ENCODE measurements at places on chromosomes 2 and 18. TPM values are rescaled to one million over a fixed set of nuclear protein-coding genes. Genes with fewer than 3 reads are reported as not detected.

GRCh38 chr2:66428986-66429612 lies 5.8 kb upstream of the MEIS1 start:
- no peak for DNase-seq

DNA sequence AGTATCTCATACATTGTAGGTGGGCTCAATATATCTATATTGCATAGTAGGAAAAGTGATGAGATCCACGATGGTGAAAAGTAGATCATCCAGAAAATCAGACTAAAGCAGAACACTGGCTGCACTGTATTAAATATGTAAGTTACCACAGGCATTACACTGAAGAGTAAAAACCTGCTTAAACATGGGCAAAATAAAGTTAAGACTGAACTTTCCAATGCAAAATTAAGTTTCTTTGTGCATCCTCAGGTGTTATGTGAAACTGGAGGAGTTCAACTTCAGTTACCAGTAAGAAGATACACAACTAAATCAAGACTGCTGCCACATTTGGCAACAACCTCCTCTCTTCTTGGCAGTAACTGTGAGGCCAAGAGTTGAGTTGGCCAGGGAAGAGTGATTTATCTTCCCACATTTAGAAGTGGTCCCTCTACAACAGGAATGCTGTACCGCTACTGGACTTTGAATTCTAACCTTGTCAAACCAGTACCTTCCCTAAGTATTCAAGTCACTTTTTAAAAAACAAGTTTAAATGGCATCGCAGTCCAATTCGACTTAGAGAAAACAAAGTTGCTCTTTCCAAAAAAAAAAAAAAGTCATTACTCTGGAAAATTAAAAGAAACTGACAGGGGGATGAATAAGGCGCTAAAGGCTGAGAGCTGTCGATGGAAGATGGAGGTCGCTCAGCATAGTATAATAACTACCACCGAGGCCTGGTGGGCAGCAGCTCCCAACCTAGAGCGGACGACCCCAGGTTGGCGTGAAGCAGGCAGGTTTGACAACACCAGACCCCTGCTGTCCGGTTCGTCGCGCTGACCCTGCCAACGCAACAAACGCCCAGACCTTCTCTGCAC lies 1.1 kb downstream of the MAP4K3 start:
- DNase-seq = no peak

- DNase-seq = no peak
Observed at GRCh38 chr2:111670776-111671175, 213.2 kb downstream of the ANAPC1 start.

GRCh38 chr2:169091256-169091655 lies 21.9 kb downstream of the DHRS9 start:
- DNase-seq = no peak

- no peak for DNase-seq
Observed at GRCh38 chr2:141590620-141591019, 540.2 kb downstream of the LRP1B start.

- no peak for DNase-seq
Observed at GRCh38 chr2:70855667-70856066, 20.1 kb upstream of the CD207 start.

DNA sequence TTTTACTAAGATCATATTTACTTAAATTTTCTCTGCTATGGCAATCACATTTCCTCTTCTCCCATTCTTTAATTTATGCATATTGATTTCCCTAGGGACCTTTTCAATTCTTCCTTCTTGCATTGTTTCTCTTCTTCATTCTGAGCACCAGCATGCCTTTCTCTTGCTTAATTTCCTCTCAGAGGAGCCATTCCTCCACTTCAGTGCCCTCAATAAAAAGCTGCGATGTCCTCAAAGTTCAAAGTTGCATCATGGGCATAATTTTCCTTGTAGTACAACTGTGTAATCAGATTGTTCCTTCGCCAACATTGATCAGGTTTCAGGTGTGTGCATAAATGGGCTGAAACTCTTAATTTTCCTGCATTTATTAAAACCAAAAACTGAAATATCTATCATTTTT lies 21.8 kb upstream of the CD226 start:
- no peak for DNase-seq

- no peak for DNase-seq
Observed at GRCh38 chr2:125562924-125563323, 1093.0 kb upstream of the GYPC start.

Gene UGT1A3
- not detected for total RNA-seq

Gene TUBA4B
- total RNA-seq = not detected

Gene VWA3B
- 0.22 TPM for total RNA-seq

Measured in psoas muscle (tissue), 8 donors.